Putamen (tissue), 1 donor: ENCODE measurements at places on chromosomes 5 and 9.
A peak's percentile ranks its signal among the peaks of the same experiment; 100 is the strongest.

DNA sequence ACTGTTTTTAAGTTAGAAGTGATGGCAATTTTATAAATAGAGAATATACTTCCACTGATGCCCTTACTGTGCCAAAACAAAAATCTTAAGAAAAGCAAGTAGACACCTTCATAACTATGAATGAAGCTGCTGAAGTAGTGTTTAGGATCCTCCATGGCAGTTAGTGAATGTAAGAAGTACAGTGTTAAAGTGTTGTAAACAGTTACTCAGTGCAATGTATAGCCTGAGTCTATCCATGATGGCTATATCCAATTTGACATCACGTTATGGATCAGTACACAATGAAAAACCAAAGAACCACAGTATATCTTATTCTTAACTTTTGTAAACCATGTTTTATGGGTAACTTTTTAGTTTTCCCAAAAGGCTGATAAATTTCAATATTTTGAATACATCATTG, 7.1 kb downstream of the CCNG1 start:
- no peak for DNase-seq

DNA sequence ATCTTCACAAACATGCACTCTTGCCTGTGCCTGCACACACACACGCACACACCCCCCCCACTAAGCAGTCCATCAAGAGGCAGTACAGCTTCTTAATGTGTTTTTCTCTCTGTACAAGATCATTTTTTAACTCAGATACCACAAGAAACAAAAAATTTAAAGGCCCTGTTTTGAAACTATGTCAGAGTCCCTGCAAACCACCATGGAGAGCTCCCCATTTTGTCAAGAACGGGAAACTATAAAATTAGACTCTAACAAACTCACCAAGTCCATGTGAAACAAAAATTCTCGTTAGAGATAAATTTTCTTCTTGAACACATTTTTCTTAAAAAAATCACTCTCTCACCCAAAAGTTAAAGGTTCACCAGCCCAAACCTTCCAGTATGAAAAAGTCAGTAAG, 86.3 kb downstream of the ELAVL2 start:
- DNase-seq = no peak

GRCh38 chr5:52859628-52860027, 71.9 kb downstream of the ITGA1 start:
- no peak for DNase-seq

DNA sequence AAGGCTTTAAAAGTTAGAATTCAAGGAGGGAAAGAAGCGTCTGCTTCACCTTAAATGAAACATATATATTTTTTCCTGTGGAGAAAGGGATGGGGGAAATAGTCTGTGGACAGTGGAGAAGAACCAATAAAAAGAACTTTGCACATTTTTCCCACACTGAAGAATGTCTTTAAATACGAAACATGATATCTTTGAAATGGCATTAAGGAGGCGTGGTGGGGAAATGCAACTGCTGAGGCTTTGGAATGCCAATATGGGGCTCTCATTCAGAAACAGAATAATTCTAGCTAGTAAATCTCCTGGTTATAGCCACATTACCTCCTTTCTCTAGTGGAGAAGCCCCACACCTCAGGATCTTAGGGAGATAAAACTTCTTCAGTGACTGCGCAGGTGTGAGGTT, 46.8 kb downstream of the TNC start:
- no peak for DNase-seq

- no peak for DNase-seq
Measured at GRCh38 chr5:16809395-16810207, 126.5 kb downstream of the MYO10 start.

- DNase-seq = no peak
Measured at GRCh38 chr9:26034786-26035185, 356.5 kb upstream of the TUSC1 start.

DNA sequence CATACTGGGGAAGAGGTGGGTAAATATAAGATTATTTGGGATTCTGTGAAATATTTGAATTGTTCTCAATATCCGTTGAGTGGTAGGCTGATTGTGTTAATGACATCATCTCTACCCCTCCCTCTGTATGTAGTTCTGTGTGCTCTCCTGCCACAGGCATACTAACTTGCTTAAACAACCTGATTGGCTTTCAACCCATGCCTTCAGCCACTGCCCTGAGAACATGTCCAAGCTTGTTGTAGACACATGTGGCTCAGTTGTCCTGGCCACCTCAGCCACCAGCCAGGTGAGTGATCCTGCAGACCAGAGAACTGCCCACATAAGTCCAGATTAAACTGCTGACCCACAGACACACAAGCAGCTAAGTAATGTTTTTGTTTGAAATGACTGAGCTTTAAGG, 31.1 kb downstream of the ANKS6 start:
- DNase-seq = no peak

GRCh38 chr5:137693307-137693950, 42.5 kb downstream of the KLHL3 start:
- DNase-seq = no peak

DNA sequence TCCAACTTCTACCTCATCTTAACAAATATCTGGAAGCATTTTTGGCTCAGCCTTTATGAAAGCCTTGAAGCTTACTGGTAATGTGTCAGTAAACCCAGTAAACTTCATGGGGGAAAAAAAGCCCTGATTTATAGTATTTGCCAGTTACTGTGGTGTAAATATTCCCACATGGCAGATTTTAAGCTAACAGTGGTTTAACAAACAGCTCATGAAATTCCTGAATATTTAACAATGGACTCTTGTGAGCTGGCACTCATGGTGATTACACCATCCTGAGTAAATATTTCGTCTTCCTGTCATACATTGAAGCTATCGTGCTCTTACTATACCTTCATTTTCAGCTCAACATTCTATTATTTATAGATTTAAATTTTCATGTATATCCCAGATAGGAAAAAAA, 57.0 kb upstream of the ACOT12 start:
- DNase-seq = no peak

- DNase-seq = no peak
Measured at GRCh38 chr5:175659546-175660253, 1.8 kb downstream of the HRH2 start.

DNA sequence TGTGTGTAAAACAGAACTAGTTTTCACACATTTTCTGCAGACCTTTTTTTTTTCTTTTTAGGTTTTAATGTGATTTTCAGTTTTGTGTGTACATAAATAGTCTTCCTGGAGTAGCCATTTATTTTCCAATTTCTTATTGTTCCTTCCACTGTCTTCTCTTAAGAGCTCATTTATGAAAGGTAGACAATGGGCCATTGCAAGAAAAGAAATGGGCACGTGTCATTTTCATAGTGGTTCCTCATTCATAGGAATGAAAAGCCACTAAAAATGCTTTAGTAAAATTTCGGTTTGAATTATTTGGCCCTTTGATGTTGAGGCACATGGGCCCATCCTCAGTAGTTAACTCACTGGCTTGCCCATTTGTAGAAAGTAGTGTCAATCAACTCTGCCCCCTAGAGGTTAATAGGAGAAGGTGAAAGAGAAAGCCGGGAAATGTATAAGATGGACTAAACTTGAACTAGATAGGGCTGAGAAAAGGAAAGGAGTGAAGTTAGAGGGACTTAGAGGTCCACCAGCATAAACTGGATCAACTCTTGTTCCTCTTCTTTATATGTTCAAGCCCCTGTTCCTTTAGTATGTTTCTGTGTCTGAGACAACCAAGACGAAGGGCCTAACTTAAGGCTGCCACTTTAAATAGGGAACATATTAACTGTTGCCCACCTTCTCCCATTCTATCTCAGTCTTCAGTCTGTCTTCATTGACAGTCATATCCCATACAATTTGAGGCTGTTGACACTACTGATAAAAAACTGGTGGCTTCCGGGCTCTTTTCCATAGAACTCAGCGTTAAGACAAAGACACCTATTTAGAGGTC, 72.6 kb downstream of the SMARCA2 start:
- DNase-seq = no peak

- DNase-seq = no peak
Measured at GRCh38 chr5:144004751-144005150, 165.7 kb downstream of the YIPF5 start.

DNA sequence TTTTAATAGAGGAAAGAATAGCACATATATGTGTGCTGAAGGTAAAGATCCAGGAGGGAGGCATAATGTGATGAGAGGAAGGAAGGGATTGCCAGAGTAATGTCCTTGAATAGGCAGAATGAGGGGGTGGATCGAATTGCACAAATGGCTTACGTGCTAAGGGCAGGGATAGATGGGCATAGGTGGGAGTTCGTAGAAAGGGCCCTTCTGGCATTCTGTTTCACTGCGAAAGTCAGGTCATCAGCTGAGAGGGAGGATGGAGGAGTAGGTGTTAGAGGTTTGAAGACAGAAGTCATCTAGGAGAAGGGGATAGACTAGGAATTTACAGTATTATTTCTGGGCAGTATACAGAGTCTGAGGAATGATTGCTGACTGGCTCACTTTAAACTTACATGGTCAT, 32.1 kb downstream of the CNOT6 start:
- DNase-seq = no peak

- DNase-seq = no peak
Measured at GRCh38 chr5:94359880-94360279, 258.5 kb downstream of the KIAA0825 start.

GRCh38 chr9:115733318-115734110, 420.1 kb upstream of the PAPPA start:
- DNase-seq = no peak

DNA sequence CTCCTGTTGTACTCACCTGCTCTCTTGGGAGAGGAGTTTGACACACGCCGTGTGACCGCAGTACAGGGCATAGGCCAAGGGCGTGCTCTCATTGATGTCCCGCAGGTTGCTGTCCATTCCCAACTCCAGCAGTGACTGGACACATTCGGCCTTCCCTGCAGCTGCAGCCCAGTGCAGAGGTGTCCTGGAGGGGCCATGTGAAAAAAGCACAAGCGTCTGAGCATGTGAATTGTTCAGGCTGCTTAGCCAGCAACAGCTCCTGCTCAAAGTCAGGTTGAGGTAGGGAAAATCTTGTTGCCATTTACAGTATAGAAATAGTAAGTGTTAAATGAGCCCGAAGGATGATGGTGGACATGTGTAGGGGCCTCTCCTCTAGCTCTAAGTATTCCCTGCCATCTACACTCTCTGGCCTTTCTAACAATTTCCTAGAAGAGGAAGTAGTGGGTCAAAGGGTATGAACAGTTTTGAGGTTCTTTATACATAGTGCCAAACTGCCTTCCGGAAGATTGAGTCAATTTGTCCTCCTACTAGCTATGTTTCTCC, 116.5 kb downstream of the ANKRD55 start:
- DNase-seq = no peak

- DNase-seq = no peak
Measured at GRCh38 chr5:55865831-55866230, 14.7 kb downstream of the IL31RA start.

- DNase-seq = no peak
Measured at GRCh38 chr9:72557549-72557948, 36.1 kb downstream of the TMC1 start.

GRCh38 chr5:118228489-118228888, 759.9 kb downstream of the DTWD2 start:
- DNase-seq = no peak

DNA sequence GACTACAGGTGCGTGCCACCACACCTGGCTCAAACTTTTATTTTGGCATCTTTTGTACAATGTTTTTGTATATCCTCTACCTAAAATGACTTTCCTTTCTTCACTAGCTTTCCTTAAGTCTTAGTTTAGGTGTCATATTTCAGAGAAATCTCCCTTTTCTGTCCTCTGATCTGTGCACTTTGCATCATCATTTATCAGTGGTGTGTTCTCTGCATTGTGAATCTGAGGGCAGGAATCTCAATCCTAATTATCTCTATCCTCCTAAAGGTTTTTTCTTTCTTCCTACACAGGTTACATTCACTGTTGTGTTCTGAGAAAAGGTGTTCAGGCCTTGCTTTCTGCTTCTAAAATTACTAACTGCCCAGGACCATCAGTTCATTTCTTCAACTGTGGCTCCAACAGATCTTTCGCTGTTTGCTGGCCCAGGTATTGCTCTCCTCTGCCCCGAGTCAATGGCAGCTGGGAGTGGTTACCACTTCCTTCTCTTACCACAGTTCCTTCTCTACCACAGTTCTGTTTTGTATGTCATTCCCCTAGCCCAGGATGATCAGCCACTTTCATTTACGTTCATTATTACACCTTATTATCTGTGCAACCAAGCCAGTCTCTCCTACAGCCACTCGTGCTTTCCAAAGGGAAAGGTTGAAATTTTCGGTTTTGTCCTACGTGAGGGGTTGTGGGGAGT, 14.0 kb downstream of the TGFBR1 start:
- no peak for DNase-seq

DNA sequence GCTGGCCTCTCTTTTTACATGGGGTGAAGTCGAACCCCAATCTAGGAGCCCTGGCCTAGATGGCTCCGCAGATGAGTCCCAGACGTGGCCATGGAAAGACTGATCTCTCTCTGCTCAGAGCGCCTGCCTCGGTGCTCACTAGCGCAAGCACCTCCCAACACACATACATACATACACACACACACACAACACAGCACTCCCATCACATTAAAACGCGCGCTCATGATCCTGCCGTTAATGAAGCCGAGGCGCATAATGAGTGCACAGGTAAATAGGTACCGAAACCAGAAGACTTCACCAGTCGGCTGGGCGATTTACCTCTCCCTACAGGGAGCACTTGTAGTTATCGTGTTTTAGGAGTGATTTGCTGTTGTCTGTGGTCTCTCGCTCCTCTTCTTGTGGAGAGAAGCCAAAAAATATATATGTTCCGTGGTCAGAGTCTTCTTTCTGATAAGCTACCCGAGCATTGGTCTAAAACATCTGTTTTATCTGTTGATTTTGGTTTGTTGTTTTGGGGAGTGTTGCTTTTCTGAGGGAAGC, 207.7 kb downstream of the MEF2C start:
- peak; percentile 75 for DNase-seq

GRCh38 chr9:95733741-95734666, 141.5 kb upstream of the ERCC6L2 start:
- DNase-seq = no peak

DNA sequence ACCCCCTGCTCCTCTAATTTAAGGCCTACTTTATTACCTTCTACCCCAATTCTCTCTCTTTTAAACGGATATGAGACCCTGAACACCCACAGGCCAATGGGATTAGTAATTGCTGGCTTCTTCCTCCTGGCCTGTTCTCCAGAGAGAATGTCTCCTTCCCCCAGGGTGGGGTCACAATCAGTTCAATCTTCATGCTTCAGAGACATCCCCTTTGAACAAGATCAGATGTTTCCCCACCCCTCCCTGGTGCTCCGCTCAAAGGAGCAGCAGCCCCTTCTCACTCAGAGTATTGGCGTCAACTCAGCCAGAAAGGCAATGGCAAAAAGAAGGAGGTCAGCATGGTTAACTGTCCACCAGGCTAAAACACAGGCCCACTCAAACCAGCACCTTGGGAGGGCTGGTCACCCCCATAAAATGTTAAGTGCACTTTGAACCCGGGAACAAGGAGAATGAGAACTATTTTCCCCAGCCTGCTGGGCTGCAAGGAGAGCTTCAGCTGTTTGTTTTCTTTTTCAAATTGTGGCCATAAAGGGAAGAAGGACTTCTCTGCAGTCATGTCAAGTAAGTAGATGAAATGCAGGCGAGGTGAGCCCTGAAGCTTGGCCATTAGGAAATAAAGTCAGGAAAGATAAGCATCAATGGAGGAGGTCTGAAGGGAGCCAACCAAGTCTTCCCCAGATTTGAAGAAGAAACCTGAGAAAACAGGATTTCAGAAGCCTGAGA, 20.1 kb downstream of the LHFPL2 start:
- DNase-seq = no peak

GRCh38 chr9:12060067-12060466, 633.1 kb upstream of the TYRP1 start:
- no peak for DNase-seq
